ENCODE measurements at places on chromosomes 16 and 17.
A peak's percentile ranks its signal among the peaks of the same experiment; 100 is the strongest.

GRCh38 chr17:18248300-18248731 lies 10.2 kb downstream of the FLII start:
- peak; percentile 82 for DNase-seq

- no peak for DNase-seq
Measured at GRCh38 chr17:34485999-34486398, 93.4 kb upstream of the TMEM132E start.

DNA sequence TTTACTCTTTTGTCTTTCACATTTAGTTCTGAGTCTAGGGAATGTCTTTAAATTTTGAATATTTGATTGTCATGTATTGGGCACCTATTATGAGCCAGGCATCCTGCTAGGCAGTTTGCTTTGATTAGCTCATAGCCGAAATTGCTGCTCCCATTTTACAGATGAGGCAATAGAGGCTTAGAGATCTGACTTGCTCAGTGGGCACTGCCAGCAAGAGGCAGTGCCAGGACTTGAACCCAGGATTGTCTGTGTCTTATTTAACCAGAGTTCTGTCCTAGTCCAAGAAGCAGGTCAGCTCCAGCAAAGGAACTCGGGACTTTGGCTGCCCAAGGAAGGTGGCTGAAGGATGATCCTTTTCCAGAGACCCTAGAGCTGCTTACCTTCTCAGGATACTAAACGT lies 24.5 kb downstream of the BEAN1 start:
- DNase-seq = no peak

- DNase-seq = no peak
Measured at GRCh38 chr17:47693731-47694580, at the start of gene TBKBP1. Gene TBKBP1, plus strand, starts transcription at chr17:47694161. Its CDS starts 1,952 bp downstream, at chr17:47696113.

- no peak for DNase-seq
Measured at GRCh38 chr17:62681061-62681938, 53.8 kb downstream of the MRC2 start.

DNA sequence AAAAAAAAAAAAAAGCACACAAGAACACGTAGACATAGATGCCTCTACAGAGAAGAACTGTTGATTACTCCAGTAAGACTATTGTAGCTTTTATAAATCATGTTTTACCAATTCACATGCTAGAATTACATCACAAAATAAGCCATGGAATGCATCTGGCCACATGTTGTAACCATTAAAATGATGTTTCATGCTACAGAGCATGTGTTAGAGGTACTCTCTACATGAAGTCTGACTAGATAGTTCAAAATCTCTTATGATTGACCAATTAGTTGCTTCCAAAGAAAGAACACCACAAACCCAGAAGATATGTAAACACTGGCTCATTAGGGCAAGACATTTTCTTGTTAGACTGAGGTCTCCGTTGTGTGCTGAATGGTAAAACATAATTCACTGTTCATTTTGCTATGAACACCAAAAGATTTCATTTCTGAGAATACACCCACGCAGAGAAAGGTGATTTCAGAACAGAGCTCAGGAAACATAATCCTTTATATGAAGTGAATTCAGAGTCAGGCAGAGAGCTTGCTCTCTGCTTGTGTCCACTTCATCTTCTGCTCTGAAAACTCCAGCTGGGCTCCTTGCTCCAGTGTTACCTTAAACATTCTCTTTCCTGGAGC lies 411.4 kb upstream of the SOX9 start:
- no peak for DNase-seq

DNA sequence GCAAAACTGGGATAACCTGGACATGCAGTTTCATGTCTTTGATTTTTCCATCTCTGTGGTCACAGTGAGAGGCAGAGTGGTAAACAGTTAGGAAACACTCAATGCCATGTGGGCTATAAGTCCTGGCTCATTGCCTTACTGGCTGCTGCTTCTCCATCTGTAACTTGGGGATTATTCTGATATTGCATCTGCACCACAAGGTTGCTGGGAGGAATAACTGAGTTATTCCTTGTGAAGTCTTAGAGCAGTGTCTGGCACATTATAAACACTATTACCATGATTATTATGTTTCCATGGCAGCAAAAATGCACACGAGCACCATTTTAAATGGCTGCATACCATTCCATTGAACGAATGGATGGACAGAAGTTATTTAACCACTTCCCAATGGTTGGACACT lies 111.7 kb upstream of the CDH5 start:
- no peak for DNase-seq

- DNase-seq = no peak
Measured at GRCh38 chr16:84117494-84117843, 727 bp upstream of the MBTPS1 start.

DNA sequence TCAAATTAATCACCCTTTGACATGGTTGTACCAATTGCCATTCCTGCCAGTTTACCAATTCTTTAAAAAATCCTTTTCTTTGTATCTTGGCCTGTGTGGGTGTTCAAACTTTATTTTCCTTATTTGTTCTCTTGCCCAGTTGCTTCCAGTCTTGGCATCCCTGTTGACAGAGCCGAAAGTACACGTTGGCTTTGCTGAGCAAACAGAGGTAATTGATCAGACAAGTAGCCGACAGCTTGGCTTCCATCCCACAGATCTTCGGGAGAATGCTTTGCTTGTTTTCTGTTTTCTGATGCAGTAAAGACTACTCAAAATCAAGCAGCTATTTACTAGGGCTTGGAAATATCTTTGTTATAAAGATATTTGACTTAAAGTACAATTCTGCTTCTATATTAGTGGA lies 506.8 kb upstream of the SALL1 start:
- DNase-seq = no peak

GRCh38 chr17:64187093-64187895 lies 57.4 kb upstream of the ERN1 start:
- no peak for DNase-seq

DNA sequence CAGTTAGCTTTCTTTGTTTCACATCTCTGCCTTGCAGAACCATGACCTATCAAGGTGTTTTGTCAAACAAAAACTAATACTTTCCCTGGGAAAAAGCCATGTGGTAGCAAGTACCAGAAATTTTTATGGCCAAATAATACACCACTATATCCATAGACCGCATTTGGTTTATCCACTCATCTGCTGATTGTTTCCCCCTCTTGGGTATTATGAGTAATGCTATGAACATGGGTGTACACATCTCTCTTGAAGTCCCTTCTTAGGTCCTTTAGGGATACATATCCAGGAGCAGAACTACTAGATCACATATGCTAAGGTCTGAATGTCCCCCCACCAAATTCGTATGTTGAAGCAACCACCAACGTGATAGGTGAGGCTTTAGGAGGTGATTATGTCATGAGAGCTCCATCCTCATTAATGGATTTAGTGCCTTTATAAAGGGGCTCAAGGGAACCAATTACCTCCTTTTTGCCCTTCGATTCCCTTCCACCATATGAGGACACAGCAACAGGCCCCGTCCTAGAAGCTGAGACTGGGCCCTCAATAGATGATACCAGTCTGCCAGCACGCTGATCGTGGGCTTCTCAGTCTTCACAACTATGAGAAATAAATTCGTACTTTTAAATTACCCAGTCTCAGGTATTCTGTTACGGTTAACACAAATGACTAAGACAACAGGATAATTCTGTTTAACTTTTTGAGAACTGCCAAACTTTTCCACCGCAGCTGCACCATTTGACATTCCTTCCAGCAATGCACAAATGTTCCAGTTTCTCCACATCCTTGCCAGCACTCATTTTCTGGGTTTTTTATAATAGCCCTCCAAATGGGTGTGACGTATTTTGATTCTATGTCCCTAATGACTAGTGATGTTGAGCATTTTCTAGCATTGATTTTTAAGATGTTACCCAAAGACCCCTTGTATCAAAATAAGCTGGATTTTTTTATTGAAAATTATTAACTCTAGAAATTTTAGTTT lies 30.0 kb downstream of the SIAH1 start:
- DNase-seq = no peak

DNA sequence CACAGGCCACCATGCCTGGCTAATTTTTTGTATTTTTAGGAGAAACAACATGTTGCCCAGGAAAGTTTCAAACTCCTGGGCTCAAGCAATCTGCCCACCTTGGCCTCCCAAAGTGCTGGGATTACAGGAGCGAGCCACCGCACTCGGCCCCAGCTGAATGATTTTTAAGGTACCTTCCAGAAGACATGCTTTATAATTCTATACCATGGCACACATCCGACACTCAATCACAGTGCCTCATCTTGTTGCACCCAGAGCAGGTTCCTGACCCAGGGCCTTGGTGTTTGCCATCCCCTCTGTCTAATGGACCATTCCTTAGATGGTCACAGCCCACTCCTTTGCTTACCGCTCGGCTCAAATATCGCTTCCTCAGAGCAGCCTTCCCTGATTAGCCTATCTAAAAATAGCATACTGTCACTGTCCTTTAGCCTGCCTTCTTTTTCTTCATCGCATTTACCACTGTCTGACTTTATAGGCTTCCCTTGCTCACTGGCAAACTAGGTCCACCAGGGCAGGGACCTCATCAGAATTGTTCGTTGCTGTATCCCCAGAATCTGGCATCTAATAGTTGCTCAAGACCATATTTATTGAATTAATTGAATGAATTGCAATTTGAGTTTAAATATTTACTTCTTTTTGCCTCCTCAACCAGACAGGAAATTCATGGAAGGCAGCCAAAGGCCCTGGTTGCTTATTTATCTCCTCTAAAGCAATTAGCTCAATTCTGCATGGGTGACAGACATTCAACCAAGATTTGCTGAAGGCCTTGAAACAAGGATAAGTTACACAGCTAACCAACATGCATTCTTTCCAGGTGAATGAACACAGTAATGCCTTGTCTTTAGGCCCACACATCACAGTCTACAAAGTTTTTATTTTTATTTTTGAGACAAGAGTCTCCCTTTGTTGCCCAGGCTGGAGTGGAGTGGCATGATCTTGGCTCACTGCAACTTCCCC lies 6.3 kb upstream of the TENT4B start:
- no peak for DNase-seq

GRCh38 chr17:80898716-80899115 lies 92.9 kb upstream of the CHMP6 start:
- no peak for DNase-seq

DNA sequence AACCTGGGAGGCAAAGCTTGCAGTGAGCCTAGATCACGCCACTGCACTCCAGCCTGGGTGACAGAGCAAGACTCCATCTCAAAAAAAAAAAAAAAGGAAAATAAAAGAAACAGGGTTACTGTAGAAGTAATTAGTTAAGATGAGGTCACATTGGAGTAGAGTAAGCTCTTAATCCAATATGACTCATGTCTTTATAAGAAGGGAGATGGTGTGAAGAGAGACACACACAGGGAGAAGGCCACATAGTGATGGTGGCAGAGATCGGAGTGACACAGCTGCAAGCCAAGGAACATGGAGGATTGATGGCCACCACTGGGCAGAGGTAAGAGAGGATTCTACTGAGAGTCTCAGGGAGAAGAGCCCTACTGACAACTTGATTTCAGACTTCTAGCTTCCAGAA lies 15.3 kb upstream of the SLFN5 start:
- no peak for DNase-seq

GRCh38 chr17:80441598-80442322 lies 26.8 kb downstream of the ENDOV start:
- no peak for DNase-seq

DNA sequence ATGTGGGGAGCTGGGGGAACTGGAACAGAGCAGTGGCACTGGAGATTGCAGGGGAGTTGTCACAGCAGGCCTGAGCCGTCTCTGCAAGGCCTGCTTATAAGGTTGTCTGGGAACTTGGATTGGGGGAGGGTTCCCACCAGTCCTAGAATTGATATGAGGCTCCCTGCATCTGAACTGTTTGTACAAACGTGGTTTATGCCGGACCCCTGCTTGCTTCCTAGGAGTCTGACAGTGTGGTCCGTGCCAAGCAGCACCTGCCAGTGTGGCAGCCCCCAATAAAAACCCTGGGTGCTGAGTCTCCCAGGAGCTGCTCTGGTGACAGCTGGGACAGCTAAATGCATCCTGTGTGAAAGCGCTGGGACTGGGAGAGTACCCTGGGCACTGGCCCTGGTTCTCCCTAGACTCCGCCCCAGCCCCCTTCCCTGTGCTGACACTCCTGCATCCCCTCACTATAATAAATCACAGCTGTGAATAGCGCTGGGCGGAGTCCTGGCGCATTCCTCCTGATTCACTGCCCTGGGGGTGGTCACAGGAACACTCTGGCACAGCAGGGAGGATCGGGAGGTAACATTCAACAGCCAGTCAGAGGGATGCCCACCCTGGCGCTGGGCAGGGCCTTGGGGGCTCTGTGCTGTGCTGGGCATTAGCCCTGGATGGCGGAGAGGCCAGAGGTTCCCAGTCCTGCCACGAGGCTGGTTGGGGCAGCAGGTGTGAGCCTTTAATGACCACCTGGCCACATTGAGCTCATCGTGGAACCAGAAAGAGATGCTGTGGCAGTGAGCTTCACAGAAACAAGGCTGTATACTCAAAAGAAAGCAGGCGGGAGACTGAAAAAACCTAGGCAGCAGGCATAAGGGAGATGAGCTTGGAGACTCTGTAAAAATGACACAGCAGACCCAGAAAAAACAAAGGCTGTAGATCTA lies 45.6 kb downstream of the RMI2 start:
- no peak for DNase-seq

- DNase-seq = no peak
Measured at GRCh38 chr17:77206158-77206956, 65.6 kb downstream of the SEC14L1 start.

GRCh38 chr17:19274893-19275292 lies 37.7 kb downstream of the EPN2 start:
- DNase-seq = no peak

DNA sequence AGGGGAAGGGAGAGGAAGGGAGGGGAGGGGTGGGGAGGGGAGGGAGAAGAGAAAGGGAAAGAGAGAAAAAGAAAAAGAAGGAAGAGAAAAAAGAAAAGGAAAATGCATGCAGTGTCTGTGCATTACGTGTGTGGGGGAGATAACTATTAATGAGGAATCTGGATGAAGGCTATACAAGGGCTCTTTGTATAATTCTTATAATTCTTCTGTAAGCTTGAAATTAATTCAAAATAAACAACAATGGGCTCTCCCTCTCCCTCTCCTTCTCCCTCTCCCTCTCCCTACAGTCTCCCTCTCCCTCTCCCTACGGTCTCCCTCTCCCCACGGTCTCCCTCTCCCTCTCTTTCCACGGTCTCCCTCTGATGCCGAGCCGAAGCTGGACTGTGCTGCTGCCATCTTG lies 143.4 kb downstream of the VPS53 start:
- no peak for DNase-seq

GRCh38 chr17:49708515-49709183 lies 885 bp upstream of the SLC35B1 start:
- DNase-seq = no peak

DNA sequence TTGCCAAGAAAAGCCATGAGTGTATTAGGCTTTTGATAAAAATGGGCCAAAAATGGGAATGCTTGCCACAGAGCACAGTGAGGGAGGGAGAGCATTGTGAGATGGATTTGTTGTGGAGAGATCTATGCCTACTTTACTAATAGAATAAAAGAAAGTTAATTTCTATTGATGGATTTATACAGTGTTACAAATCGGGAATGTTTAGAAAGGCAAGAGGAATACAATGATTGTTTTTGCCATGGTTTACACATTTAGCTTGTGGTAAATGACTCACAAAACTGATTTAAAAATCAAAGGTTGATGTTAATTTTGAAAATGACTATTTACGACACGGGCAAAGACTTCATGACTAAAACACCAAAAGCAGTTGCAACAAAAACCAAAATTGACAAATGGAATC lies 16.6 kb downstream of the CCL4 start:
- no peak for DNase-seq

Data from COLO829 (cell line).